Glutamatergic neuron (in vitro differentiated cells): ENCODE measurements at places on chromosomes 11 and 22.

GRCh38 chr11:111000400-111001080, 245.0 kb upstream of the POU2AF2 start:
- DNase-seq, result no peak

- DNase-seq, result no peak
Observed at GRCh38 chr11:11894486-11894885, 52.7 kb downstream of the USP47 start.

DNA sequence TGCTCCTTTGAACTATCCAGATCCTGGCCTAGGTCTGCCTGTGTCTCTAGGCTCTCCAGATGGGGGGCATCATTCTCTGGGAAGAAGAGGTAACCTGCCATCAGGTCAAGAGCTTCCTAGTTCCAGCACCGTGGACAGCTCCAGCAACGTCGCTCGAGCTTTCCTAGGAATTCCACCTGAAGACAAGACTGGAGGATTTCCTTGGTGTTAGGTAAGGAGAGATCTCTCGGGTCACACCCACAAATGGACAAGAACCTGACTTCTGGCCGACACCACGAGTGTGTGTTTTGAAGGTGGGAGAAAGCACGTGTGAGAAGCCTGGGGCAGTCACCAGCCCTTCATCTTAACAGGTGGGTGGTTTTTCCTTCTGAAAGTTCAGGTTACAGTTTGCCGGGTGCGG, 1.2 kb downstream of the PRG3 start:
- DNase-seq, result no peak

GRCh38 chr11:92308366-92308765, 83.7 kb downstream of the FAT3 start:
- DNase-seq, result no peak

- no peak for DNase-seq
Observed at GRCh38 chr11:98307827-98308491, 712.8 kb upstream of the CNTN5 start.

DNA sequence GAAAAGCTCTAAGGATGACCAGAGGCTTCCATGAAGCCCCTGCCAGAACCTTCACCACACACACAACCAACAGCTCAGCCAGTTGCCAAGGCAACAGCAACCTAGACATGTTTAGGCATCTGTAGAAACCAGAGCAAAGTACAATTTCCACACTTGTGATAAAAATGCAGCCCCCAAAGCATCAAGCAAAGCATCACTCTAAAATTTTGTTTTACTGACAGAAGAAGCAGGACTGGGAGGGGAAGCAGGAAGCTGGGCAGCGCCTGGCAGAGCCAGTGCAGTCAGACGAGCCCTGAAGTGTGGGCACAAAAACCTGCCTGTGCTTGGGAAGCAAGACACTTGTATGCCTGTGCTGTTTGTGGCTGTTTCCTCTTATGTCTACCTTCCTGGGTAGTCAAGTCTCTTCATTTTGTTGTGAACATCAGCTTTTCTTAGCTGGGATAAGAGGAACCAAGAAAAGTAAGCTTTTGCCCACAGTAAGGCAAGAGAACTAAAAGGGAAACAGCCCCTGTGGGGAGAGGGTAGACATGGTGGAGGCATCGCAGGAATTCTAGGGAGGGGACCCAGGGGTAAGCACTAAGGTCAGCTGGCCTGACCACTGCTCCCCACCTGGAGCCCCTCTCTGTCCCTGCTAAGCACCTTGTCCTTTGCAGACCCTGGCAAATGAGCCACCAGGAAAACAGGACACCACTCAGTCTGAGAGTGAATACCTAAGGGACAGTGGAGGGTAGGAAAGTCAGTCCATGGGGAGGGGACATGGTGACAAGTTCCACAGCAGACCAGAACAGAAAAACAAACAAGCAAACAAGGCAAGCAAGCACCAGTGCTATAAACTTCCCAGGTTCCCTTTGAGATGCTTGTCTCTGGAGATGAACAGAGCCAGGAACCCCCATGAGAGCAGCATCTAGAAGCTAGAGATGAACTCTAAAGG, 13.4 kb downstream of the PACSIN2 start:
- DNase-seq, result no peak

DNA sequence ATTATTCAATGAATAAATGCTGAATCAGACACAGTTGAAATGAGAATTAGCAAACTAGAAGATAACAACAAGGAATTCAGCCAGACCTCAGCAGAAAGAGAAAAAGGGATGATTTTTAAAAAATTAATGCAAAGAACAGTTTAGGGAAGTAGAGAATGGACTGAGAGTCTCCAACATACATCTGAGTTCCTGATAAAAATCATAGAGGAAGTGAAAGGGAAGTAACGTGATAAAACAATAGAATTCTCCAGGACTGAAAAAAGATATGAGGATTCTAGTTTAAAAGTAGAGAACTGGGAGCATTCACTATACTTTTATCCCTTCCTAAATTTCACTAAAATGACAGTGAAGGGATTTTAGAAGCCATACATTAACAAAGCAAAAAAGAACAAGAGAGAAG, 592.0 kb downstream of the SOX6 start:
- DNase-seq, result no peak

GRCh38 chr11:45949992-45950407, 27.5 kb downstream of the LARGE2 start:
- no peak for DNase-seq

- DNase-seq, result no peak
Observed at GRCh38 chr11:36825251-36825650, 227.2 kb upstream of the RAG2 start.
